Activated T-helper 2 cell treated with anti-CD3 and anti-CD28 coated beads, Interferon-gamma antibody, Interleukin-2, Interleukin-4, amounts not matched to agents 10 μg/mL and 5 μg/mL and 100 μg/mL, durations not matched to agents 14 hours and 24 hours and 36 hours (primary cell): ENCODE measurements at places on chromosomes 2 and 18.
A peak's percentile ranks its signal among the peaks of the same experiment; 100 is the strongest.

- no peak for DNase-seq
Measured at GRCh38 chr2:70744397-70744796, 23.6 kb downstream of the ADD2 start.

DNA sequence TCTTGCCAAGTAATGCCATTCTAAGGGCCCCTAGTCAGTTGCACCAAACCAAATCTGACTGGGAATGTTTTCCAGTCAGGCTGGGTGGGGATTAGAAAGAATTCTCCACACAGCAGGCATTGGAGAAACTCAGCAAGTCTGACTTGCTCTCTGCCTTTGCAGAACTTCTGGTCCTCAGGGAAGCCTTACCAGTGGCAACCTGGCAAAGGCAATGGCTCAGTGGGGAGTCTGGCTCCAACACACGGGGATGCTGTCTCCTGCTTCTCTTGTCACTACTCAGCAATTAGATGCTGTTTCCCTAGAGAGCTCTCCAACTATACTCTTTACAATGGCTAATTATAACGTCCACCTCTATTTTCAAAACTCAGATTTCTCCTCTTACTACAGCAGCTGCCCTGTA, 810.7 kb downstream of the LRRTM4 start:
- DNase-seq = no peak

GRCh38 chr2:178448968-178449661, 1.9 kb downstream of the PRKRA start:
- DNase-seq = no peak

DNA sequence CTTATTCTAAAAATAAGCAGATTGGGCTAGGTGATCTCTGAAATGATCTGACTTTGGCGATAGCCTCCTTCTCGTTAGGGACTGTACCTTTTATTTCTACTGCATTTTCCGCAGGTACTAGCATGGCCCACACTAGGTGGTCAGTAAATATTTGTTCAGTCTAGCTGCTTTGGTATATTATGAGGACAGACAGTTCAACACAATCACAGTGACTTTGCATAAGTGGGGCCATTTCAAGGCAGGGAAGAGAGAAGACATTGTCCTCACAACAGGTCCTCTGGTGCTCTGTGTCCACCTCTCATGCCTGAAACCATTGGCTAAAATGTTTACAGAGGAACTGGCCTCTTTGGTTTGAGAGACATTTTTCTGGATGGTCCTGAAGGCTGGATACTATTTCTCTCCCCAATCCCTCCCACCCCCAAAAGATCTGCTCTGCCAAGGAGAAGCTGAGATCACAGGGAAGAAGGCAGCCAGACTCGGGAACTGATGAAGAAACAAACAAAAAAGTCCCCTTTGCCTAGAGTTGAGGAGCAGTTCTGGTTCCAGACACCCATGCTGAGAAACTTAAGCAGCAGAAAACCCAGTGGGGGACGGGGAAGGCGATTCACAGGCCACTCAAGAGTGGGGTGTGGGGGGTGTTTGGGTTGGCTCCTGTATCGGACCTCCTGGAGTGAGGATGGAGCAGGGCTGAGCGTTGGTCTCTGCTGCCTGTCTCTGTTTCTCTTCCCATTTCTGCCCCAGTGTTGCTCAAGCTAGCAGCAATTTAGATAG, 2.9 kb upstream of the TNP1 start:
- no peak for DNase-seq

GRCh38 chr2:233566141-233566956, at the start of gene USP40:
Gene USP40 (minus strand): TSS chr2:233566782. CDS start chr2:233565554, 1,228 bp downstream.
- DNase-seq = peak; percentile 33

DNA sequence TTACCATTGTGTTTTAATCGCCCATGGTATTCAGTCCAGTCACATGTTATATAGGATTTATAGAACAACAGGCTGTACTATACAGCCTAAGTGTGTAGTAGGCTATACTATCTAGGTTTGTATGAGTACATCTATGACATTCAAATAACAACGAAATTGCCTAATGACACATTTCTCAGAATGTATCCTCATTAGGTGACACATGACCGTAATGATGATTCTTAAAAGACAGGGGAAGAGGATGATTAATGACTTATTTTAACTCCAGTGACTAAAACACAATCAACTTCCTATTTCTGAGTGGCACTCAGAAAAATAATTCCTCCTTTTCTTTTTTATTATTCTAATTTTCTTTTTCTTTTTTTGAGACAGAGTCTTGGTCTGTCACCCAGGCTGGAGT, 63.0 kb upstream of the ACSL3 start:
- DNase-seq = no peak

GRCh38 chr2:160257743-160258491, 57.8 kb upstream of the ITGB6 start:
- no peak for DNase-seq

GRCh38 chr2:178858896-178859625, 51.8 kb upstream of the TTN start:
- no peak for DNase-seq

DNA sequence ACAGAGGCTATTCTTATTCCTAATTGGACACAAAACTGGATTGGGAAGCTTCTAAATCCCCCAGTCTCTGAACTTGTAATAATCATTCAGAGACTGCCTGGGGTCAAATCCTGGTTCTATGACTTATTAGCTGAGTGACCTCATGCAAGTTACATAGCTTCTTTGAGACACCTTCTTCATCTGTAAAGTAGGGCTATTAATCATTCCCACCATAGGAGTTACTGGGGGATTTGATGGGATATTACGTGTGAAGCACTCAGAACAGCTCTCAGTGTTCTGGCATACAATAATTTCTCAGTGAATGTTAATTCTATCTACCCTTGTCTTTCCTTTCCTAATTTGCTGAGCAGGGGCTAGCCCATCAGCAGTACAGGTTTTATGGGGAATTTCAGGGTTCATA, 256.7 kb upstream of the TNP1 start:
- DNase-seq = no peak

GRCh38 chr2:23322567-23323197, 62.3 kb upstream of the KLHL29 start:
- no peak for DNase-seq

DNA sequence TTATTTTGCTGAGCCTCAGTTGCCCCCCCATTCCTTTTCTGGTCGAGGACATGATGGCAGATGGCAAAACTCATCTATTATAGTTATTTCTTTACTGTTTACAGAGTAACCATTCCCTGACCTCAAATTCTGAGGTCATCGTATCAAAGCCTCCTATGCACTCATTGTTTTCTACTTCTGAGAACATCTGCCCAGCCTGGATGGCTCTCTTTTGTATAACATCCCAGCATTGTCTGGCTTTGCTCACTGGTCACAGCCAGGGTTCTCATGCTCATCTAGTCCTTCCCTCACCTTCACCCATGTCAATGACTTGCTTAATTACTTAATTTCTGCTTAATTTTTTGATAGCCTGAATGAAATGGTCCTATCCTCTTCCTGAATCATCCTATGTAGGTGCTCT, 472.1 kb downstream of the PARD3B start:
- DNase-seq = no peak

DNA sequence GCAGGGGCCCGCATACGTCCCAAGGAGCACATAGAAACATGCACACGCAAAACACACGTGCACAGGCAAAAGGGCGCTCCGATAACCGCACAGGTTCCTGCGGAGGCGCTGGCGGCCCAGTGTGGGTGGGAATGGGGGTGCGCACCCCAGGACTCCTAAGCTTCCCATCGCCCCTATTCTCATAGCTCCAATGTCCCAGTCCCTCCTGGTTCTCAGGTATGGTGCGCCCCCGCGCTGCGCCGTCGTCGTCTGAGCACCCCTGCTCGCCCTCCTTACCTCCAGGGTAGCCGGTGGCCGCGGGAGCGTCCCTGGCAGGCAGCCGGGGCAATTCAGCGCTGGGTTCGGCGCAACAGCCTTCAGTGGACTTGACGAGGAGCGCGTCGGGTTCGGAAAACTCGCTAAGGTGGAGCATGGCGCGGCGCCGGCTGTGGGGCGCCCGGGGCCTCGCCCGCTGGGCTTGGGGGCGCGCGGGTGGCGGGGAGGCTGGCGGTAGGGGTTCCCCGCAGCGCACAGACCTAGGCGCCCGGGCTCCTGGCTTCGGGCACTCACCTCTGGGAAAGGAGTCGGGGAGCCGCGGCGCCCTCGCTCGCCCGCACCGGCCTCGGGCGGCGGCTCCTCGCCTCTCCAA, 328 bp downstream of the EGR4 start:
- no peak for DNase-seq

GRCh38 chr2:212726403-212726802, 187.8 kb upstream of the ERBB4 start:
- no peak for DNase-seq

DNA sequence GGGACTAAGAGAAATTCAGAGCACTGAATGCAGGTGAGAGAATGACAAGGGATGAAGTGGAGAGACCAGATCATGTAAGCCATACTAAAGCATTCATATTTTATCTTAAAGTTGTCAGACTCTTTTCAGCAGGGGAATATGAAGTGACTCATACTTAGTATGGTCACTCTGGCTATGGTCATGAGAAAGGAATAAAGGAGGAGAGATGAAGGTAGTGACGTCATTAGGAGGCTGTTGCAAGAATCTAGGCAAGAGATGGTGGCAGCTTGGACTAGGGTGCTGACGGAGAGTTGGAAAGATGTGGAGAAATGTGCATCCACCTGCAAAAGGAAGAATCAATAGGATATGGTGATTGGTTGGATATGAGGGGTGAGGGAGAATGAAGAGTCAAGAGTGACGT, 203.2 kb upstream of the ACVR2A start:
- DNase-seq = no peak

- no peak for DNase-seq
Measured at GRCh38 chr18:66495844-66496243, 108.0 kb downstream of the CDH19 start.

DNA sequence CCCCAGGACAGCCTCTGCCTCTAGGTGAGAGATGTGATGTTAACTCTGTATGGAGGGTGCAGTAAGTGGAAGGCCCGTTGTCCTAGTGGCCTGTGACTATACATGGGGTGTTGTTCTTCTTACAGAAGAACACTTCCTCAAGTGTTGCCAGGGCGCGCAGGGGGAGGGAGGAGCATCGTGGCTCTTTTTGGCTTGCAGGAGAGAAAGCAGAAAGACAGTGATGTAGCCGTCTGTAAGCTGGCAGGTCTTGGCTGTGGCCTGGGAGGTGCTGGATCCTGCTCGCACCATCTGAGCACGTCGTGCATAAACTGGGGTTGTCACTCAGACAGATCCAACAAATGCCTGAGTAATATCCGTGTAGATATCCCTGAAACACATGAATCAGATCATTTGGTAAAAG, 44.3 kb downstream of the ZNF236 start:
- DNase-seq = no peak

GRCh38 chr18:48460929-48461583, 51.9 kb upstream of the ZBTB7C start:
- no peak for DNase-seq

DNA sequence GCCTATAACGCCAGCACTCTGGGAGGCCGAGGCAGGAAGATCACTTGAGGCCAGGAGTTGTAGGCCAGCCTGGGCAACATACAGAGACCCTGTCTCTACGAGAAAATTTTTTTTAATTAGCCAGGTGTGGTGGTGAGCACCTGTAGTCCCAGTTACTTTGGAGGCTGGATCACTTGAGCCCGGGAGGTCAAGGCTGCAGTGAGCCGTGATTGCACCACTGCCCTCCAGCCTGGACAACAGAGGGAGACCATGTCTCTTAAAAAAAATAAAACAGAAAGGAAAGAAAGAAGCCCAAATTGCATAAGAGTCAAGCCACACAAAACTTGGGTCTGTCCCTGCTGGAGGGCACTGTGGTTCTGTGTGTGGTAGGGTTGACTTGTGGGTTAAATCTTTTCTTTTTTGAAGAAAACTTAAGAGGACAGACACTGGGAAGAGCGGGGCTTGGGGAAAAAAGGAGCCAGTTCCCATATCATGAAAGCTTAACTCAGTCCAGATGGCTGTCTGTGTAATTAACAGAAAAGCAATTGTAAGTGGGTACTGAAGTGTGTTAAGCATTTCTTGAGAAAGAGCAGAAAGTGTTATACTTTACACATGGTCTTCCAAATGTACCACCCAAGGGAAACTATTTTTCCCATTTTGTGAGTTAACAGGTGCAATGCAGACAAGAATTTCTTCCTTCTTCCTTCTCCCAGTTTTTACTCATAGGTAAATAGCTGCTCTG, 115.1 kb downstream of the ALPK2 start:
- no peak for DNase-seq
